ENCODE measurements at places on chromosomes 13 and 19.

DNA sequence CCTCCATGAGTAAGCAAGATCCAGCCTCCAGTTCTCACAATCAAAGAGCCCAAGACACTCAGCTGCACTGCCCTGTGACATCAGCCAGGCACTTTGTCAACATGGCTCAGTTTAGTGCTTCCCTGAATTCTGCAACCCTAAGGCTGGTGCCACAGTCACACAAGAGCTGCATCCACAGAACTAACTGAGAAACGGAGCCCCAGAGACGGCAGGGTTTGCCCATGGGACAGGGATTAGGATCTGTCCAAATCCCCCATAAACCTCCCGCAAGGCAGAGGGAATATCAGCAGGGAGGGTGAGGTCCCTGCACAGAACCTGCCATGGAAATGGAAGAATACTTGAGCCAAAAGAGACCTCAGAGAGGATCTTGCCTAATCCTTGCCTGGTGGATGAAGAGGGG is 70.4 kb upstream of the UQCRFS1 start:
- no peak for DNase-seq

DNA sequence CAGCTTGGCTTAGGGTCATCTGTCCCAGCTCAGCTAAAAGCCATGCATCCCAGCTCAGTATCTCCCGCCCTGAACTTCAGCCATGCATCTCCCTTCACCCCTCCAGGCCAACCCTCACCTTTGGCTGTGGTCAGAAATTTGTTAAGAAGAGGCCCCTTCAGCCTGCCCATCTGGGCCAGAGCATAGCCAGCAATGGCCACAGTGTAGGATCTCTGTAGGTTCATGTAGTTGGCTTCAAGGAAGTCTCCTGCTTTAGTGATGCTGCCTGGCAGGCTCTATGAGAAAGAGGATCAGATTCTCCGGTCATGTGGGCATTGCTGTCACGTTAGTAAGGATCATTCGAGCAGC is 16.6 kb upstream of the TNFSF14 start:
- no peak for DNase-seq

GRCh38 chr13:33640832-33641231 is 177.1 kb upstream of the RFC3 start:
- DNase-seq = no peak

DNA sequence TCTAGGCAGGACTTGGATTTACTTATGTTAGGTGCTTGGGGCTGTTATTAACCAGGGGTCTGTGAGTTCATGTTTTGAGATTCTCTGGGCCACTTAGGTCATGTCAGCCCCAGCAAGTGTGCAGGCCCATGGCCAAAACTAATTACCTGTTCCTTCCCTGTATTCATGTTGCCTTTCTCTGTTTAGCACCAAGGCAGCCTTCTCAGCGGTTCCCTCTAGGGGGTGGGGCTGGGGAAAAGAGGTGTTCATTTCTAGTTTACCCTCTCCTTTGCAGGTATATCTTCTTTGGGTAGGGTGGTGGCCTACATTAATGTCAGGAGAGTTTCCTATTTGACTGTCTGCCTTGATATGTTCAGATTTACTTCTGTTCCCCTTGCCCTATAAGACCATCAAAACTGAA is 61.7 kb downstream of the PDS5B start:
- DNase-seq = no peak

- DNase-seq = no peak
These were observed 196.7 kb downstream of the TBC1D4 start for GRCh38 chr13:75285310-75285709.

DNA sequence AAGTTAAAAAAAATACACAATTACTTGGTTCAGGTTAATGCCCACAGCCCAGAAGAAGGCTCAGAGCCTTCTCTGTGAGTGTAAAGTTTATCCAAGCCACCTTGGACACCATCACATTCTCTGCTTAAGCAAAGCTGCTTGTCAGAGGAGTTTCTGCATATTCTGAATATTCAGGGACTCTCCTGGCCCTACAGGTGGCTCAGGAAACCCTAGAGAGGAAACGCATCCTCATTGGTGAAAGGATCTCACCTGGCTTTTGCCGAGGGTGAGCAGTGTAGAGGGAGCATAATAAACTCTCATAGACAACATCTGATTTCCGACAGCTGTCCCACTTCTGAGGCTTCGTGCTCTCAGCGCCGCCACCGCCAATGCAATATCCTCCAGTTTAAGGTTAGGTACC is 239.9 kb upstream of the TSHZ3 start:
- no peak for DNase-seq

- no peak for DNase-seq
These were observed 659 bp upstream of the PAFAH1B3 start for GRCh38 chr19:42303101-42303464.

- DNase-seq = no peak
These were observed 1.6 kb downstream of the MYH14 start for GRCh38 chr19:50204811-50205675.

DNA sequence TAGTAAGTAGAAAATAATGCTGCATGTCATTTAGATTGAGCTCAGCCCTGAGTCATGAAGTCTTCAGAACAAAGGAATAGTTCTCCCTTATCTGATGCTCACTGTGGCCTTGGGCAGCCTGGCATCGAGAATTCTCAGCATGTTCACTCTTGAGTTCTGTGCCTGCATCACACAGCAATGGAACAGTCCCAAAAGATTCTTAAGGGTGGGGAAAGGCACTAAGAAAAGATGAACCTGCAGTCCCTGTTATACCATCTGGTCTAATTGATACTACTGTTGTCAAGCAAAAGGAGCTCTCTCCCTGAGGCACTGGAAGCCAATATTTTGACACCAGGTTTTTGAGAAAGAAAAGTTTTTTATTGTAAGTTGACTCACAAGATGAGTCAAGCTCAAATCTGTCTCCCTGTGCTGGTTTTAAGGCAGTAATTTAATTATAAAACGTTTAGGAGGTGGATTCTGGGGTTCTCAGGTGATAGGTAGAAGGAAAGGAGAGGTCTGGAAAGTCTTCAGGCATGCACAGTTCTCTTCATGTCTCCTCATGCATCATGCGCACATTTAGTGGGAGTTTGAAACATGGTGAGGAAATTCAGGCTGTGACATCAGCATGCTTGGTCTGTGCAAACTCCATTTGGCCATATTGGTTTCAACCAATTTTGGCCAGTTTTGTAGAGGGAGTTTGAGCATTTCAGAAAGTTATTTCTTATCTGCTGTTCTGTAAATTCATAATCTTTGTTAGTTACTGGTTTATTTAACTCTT is 38.1 kb upstream of the ZNF766 start:
- no peak for DNase-seq

GRCh38 chr19:6260376-6260775 is 19.4 kb downstream of the MLLT1 start:
- DNase-seq = no peak

GRCh38 chr13:98471934-98472333 is 105.0 kb downstream of the STK24 start:
- no peak for DNase-seq

DNA sequence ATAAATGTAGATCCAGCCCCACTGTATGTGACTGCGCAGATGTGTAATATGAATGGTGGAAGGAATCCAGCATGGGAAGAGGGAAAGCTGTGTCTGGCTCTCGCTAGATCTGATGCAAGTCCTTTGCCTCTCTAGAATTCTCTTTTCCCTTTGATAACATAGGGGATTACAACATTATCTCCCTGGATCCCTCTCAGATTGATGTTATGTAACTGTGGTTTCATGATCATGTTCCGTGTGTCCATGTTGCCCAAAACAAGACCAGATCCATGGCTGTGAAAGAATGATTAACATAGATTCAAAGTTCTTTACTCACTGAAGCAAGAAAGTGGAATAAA is 184.0 kb upstream of the UBL3 start:
- DNase-seq = peak; percentile 76

DNA sequence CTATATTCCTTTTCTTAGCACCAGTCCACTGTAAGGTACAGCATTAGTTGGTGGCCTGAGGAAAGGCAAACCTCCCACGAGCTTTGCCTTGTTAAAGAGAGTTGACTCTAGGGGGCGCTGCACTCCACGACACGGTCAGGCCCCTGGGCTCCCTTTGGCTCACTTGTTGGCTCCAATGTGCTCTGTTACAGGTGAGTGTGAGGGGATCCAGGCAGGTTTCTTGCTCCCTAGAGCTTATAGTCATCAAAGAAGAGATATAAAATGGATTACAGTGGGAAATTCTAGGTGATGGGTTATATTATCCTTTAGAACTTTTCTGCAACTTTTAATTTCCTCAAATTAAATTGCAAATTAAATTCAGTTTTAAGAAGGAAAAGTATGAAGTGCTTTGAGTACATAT is 3.7 kb downstream of the WDR87 start:
- peak; percentile 29 for DNase-seq

GRCh38 chr19:5358173-5358800 is 17.7 kb upstream of the PTPRS start:
- DNase-seq = no peak

GRCh38 chr19:18441804-18442788 is 4.2 kb upstream of the ISYNA1 start:
- DNase-seq = no peak

GRCh38 chr19:33468361-33469170 is 53.0 kb downstream of the PEPD start:
- DNase-seq = no peak

- DNase-seq = no peak
These were observed 7.0 kb downstream of the COL5A3 start for GRCh38 chr19:10003271-10003670.

DNA sequence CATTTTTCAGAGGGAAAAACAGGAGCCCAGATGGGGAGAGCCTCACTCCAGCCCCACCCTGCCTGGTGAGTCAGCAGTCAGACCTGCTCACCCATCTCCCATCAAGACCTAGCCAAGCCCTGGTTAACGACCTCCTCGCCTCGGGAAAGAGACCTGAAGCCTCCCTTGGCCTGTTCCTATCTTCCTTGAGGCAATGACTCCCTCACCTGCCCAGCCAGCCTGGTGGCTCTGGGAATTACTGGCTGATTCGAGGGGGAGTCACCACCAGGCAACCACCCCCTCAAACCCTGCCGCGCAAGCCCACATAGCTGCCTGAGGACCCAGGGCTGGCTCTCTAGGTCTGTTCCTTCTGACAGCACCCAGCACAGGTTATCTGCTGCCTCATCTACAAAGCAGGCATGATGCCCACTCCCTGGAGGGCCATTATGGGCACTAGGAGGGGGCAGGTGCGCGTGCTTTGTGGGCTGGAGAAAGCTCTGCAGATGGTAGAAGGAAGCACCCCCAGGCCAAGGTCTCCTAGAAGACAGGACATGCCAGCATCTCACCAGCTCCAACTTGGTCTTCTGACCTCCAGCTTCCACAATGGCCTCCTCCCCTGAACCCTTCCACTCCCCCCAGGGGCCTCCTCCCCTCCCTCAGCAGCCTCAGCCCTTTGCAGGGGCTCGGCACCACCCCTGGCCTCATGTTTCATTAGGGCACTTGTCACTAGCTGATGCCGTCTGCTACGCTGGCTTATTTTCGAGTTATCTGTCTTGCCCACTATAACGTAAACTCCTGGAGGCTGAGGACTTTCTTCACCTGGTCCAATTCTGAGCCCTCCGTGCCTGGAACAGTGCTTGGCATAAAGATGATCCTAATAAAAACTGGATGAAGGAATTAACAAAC is 10.4 kb downstream of the DEDD2 start:
- no peak for DNase-seq

DNA sequence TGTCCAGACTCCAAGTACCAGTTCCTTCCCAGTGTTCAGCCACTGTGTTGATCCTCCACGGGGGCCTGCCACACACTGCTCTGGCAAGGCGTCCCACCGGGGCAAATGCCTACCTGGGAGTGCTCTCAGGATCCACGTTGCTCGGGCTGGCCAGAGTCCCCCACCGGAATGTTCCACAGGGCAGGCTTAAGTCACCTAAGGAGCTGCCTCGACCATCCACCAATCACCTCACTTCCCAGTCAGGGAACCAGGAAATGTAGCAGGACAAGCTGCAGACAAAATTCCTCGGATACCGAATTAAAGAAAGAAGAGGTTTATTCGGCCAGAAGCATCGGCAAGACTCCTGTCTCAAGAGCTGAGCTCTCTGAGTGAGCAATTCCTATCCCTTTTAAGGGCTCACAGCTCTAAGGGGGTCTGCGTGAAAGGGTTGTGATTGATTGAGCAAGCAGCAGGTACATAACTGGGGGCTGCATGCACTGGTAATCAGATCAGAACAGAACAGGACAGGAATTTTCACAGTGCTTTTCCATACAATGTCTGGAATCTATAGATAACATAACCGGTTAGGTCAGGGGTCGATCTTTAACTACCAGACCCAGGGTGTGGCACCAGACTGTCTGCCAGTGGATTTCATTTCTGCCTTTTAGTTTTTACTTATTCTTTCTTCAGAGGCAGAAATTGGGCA is 56.9 kb upstream of the EDNRB start:
- no peak for DNase-seq

GRCh38 chr19:32647361-32647760 is 27.6 kb downstream of the ANKRD27 start:
- no peak for DNase-seq

DNA sequence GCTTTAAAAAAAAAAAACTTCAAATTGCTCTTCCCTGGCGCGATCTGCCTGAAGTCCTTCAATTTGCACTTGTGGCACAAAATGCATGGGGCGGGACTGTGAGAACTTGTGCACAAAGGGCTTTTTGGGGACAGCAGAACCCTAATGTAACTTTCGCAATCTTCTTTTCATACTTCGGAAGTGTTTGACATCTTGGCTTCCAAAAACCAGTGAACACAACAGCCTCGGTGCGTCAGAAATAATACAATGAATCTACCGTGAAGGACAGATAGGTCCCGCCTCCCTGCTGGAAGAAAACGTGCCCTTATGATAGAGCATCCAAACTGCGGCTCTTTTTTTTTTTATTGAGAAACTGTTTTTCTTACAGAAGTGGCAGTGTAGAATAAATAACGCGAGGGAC is 36.6 kb downstream of the KLF2 start:
- no peak for DNase-seq

- DNase-seq = no peak
These were observed 108.3 kb upstream of the ZNF536 start for GRCh38 chr19:30263830-30264381.

- DNase-seq = no peak
These were observed 54.1 kb downstream of the SLC7A1 start for GRCh38 chr13:29541400-29541799.

DNA sequence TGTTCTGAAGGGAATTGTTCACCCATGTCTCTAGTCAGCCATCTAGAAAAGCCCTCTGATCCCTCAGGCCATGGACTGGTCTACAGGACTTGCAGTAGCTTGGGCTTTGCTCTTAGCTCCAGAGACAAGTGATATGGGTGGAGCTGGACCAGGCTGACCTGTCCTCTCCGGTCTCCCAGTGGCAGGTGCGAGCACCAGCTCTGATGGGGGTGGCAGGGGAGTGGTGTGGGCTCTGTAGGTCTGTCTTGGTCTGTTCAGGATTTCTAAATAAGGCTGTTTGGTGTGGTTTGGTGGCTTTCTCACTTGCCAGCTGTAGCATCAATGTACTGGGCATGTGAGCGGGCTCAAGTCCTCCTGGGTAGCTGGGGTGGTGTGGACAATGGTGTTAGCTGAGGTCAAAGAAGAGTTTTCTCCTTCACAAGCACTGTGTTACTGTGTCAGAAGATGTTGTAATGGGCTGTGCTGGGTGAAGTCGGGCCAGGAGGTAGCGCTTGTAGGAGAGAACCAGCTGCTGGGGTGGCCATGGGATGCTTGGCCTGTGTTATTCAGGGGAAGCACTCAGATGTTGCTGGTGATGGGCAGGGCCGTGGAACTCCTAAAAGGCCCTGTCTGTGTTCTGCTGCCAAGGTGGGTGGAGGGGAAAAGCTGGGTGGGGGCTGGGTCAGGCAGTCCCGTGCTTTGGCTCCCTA is 16.9 kb downstream of the GPC6 start:
- DNase-seq = no peak

Data from stromal cell of bone marrow (primary cell).